Activated naive CD8-positive, alpha-beta T cell treated with anti-CD3 and anti-CD28 coated beads, Interleukin-2, amount 10 ng/mL, durations not matched to agents 7 days and 5 days (primary cell): ENCODE measurements at places on chromosomes 12 and 14. TPM values are rescaled to one million over a fixed set of nuclear protein-coding genes. Genes with fewer than 3 reads are reported as not detected.
A peak's percentile ranks its signal among the peaks of the same experiment; 100 is the strongest.

The COL2A1 gene
- total RNA-seq = not detected

The CEBPE gene
- 1.8 TPM for total RNA-seq

The NR1H4 gene
- total RNA-seq = not detected

DNA sequence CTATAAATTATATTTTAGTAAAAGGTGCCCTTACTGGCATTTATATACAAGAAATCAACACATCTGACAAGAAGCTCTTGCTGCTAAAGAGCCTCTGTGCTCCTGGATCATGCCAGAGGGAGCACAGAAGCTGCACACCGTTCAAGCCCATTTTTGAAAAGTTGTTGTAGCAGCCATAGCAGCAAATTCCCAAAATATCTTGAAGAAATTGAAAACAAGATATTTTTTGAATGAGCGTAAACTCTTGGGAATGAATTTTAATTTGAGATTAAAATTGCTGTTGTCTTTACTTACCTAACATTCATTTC, 540 bp upstream of the CLEC2D start:
- H3K4me1 ChIP-seq = peaks cover 58% of the 10 kb centered on the region
- no peak for DNase-seq
- peak overlapping the region; percentile 95 for H3K4me3 ChIP-seq
- H3K36me3 ChIP-seq = peaks cover 70% of the 10 kb centered on the region
- no peaks in the 10 kb centered on the region for H3K27me3 ChIP-seq

- no peaks in the 10 kb centered on the region for H3K4me1 ChIP-seq
- H3K27me3 ChIP-seq = peaks cover under 1% of the 10 kb centered on the region
- H3K36me3 ChIP-seq = no peaks in the 10 kb centered on the region
- no peak overlapping the region for H3K4me3 ChIP-seq
- no peak overlapping the region for H3K27ac ChIP-seq
Observed at GRCh38 chr12:26283046-26283445, 87.7 kb downstream of the SSPN start.

DNA sequence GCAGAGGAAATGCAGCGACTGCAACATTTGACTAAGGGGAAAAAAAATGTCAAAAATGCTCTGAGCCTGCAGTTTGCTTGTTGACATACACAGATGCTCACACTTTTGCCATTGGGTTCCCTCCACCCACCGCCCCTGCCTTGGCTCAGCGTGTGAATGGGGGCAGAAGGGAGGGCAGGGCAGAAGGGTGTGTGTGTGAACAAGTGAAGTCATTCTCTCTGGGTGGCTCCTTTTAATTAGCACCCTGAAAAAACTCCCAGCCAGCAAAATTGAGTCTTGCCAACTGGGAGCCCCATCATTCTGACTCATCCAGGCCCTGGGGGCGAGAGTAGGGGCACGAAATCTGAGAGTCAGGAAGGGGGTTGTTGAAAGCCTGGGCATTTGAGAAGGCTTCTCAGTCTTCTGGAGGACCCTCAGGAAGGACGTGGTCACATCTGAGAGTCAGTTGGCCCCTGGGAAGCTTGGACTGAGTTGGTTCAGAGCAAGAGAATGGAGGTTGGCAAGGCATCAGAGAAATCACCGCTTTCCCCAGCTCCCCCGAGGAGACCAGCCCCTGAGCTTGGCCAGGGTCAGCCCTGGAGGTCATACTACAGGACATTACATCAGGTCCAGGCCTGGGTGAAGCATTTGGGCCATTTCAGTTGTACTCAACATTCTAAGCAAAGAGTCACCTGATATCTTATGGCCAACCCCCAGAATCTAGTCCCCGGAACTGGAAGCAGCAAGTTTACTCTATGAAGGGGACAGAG, 22.7 kb upstream of the KRT78 start:
- no peak overlapping the region for H3K27ac ChIP-seq
- H3K4me3 ChIP-seq = no peak overlapping the region
- H3K27me3 ChIP-seq = peaks cover 11% of the 10 kb centered on the region
- DNase-seq = no peak
- peaks cover 21% of the 10 kb centered on the region for H3K4me1 ChIP-seq
- H3K36me3 ChIP-seq = no peaks in the 10 kb centered on the region

GRCh38 chr14:93960108-93960475, 16.3 kb downstream of the ASB2 start:
- H3K4me1 ChIP-seq = peaks cover 85% of the 10 kb centered on the region
- peak overlapping the region; percentile 91 for H3K27ac ChIP-seq
- peak overlapping the region; percentile 74 for H3K4me3 ChIP-seq
- peaks cover 7% of the 10 kb centered on the region for H3K36me3 ChIP-seq
- no peak for DNase-seq

DNA sequence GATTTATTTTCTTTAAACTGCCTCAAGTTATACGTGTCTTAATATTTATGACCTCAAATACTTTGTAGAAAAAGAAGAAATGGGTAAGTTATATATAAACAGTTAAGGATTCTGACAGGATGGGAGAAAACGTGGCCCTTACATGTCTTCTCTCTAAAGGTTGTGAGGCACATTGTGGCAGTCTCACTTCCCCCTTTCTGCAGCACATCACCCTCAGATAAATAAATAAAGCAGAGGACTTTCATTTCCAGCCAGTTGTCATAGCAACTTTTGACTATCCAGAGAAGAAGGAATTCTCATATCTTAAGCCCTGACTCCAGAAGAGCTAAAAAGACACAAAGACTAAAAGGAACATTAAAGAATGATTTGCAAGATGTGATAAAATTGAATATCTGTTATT, 28.8 kb upstream of the CEP83 start:
- H3K4me3 ChIP-seq = no peak overlapping the region
- peaks cover 13% of the 10 kb centered on the region for H3K27me3 ChIP-seq

DNA sequence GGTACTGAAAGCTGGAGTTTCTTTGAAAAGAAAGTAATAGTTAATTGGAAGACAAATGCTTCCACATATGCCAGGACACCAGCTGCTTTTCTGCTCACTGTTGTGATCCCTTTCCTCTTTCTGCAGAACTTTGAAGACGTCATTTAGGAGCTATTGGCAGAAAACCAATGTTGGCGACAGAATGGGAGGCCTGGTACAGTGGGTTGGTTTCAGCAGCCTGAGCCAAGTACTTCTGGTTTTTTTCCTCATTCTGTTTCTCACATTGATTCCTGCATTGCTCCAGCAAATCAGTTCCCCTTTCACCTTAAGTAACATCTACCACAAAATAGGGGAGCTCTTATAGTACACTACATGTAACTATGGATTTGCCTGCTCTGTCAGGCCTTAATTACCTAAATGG, 96.9 kb downstream of the FIGNL2 start:
- DNase-seq = no peak
- no peak overlapping the region for H3K4me3 ChIP-seq
- no peak overlapping the region for H3K27ac ChIP-seq
- H3K27me3 ChIP-seq = peaks cover 6% of the 10 kb centered on the region
- no peaks in the 10 kb centered on the region for H3K36me3 ChIP-seq
- no peaks in the 10 kb centered on the region for H3K4me1 ChIP-seq

DNA sequence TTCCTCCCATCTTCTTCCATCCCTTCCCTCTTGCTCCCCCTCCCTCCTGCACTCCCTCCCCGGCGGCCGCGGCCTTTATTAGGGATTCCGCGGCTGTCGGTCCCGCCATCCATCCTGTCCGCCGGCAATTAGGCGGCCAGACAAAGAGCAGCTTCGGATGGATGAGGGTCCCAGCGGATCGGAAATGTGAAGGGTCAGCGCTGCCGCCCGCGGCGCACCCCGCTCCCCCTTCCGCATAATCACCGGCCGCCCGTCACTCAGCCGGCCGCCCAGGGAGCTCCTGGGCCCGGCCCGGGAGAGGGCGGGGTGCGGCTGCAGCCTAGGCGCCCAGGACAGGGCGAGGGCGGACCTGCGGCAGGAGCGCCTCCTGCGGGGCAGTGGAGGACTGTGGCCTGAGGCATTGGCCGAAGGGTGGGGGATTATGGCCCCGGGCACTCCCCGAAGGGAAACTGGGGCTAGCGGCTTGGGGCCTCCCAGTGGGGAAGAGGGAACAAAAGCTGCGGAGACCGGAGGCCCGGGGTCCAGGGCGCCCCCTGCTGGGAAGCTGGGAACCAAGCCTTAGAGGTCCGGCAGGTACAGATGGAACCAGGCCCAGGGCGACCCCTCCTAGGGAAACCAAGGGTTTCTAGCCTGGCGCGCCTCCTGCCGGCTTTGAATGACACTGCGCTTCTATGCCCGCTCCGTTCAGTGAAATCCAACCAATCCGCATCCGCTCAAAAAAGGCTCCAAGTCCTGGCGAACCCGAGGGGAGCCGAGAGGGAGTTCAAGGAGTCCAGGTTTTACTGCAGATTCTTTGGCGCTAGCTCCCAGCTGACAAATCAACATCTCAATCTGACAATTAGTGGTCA, 4.4 kb upstream of the DNAJC22 start:
- peaks cover 26% of the 10 kb centered on the region for H3K4me1 ChIP-seq
- H3K4me3 ChIP-seq = peak overlapping the region; percentile 70
- peaks cover 91% of the 10 kb centered on the region for H3K27me3 ChIP-seq
- H3K27ac ChIP-seq = no peak overlapping the region
- DNase-seq = peak; percentile 84

DNA sequence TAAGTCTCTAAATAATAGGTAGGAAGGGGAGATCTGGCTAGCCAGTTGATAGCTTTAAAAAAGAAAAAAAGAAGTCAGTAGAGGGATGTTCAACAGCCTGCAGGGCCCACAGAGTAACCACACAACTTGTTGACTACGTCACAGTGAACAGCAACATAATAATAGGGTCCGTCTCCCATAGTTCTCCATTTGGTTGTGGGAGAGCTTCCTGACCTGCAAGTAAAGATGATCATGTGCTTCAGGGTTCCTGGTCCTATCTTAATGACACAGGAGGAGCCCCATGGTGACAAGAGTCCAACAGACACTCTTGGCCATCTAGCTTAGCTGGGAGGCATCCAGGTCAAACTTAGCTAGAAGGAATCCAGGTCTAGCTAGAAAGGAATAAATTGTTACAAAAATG, 36.2 kb downstream of the FGD6 start:
- peaks cover 2% of the 10 kb centered on the region for H3K27me3 ChIP-seq
- no peak overlapping the region for H3K4me3 ChIP-seq
- no peak for DNase-seq
- no peak overlapping the region for H3K27ac ChIP-seq
- H3K4me1 ChIP-seq = no peaks in the 10 kb centered on the region
- no peaks in the 10 kb centered on the region for H3K36me3 ChIP-seq

DNA sequence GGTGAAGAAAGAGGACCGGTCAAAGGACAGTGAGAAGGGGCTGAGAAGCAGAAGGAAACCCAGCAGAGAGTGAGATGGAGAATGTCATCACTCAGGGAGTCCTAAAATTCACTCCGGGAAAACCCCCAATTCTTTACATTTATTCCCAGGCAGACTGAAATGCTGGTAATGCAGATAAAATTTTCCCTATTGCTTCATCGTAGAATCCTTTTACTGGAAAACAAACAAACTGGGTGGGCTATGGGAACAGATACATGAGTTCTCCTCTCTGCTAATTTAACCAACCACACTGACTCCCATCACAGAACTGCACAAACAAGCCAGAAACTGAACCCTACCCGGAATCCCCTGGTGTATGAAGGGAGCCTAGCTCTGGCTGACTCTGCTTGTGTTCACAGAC, 20.9 kb downstream of the HEBP1 start:
- H3K4me1 ChIP-seq = peaks cover 5% of the 10 kb centered on the region
- H3K36me3 ChIP-seq = peaks cover 18% of the 10 kb centered on the region
- no peak overlapping the region for H3K4me3 ChIP-seq
- H3K27me3 ChIP-seq = no peaks in the 10 kb centered on the region
- no peak overlapping the region for H3K27ac ChIP-seq

DNA sequence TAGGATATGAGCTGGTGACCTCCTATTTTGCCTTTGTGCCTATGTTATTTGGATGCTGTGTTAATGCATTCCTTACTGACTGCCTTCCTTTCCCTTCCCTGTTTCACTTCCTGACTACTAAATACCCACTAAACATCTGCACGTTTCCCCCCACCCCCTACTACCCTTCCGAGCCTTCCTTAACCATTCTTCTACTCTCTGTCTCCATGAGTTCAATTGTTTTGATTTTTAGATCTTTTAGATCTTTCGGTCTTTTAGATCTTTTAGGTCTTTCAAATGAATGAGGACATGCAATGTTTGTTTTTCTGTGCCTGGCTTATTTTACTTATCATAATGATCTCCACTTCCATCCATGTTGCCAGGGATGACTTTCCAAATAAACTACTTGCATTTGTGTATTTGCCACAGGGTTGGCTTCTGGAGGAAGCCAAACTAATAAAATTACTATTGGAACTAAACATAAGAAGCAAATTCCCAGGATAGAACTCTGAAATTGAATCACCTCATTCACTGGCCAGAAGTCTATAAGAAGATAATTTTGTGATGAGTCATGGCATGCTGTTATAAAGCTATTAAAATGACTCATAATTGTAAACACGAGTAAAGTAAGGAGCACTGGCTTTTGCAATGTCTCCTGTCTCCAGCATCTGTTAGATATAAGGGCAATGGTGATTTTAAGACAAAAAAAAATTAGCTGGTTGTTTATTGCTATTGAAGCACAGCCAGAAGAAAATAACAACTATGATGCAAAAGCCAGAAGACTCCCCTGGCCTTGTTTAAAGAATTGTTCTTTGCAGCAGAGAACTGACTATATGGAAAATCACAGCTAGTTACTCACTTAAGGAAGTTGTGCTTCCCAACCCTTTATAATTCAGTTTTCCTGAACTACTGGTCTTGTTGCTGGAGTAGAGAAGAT, 586.3 kb downstream of the LRFN5 start:
- H3K36me3 ChIP-seq = no peaks in the 10 kb centered on the region
- H3K4me3 ChIP-seq = no peak overlapping the region
- no peaks in the 10 kb centered on the region for H3K4me1 ChIP-seq

The POTEM gene
- not detected for total RNA-seq

The KRT8 gene
- not detected for total RNA-seq

GRCh38 chr14:44995196-44995595, 33.2 kb downstream of the TOGARAM1 start:
- no peak overlapping the region for H3K27ac ChIP-seq
- H3K27me3 ChIP-seq = no peaks in the 10 kb centered on the region
- H3K36me3 ChIP-seq = peaks cover 14% of the 10 kb centered on the region
- H3K4me1 ChIP-seq = no peaks in the 10 kb centered on the region
- DNase-seq = no peak

DNA sequence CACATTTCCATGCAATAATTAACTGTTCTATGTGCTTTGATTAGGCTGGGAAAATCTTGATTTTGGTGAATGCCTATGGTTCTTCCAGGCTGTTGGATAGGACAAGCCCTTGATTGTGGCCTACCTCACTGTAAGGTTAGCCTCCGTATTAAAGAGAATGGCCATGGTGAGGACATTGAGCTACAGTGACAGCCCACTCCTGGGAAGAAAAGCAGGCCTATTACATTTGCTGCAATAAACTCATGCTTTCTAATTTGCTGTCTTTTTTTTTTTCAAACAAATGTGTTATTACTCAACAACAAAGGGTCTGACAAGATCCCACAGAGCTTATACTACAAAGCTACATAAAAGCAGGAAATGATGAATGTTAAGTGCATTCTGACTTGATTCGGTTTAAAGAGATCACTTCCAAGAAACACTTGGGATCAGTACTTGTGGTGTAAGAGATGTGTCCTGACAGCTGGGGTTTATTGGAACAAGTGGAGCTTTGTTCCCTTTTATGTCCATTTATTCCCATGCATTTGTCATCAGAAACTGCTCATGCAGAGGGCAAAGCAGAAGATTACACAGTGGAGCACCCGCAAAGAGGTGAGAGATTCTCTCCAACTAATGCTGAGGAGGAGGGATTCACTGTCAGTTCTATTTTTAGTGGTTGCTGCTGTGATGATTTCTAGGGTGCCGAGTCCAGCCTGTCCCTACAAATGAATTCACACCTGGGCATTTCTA, 29.1 kb upstream of the KCNK10 start:
- H3K4me3 ChIP-seq = no peak overlapping the region
- no peaks in the 10 kb centered on the region for H3K36me3 ChIP-seq
- H3K4me1 ChIP-seq = no peaks in the 10 kb centered on the region
- no peak overlapping the region for H3K27ac ChIP-seq
- no peaks in the 10 kb centered on the region for H3K27me3 ChIP-seq

The GYS2 gene
- total RNA-seq = 0.17 TPM

The GLIPR1 gene
- 57.9 TPM for total RNA-seq

GRCh38 chr14:85310491-85311272, 219.3 kb upstream of the FLRT2 start:
- no peak overlapping the region for H3K4me3 ChIP-seq
- DNase-seq = no peak
- H3K27ac ChIP-seq = no peak overlapping the region
- H3K27me3 ChIP-seq = no peaks in the 10 kb centered on the region
- H3K4me1 ChIP-seq = no peaks in the 10 kb centered on the region
